Pancreas (tissue), 10 donors: ENCODE measurements at places on chromosomes 4 and X. TPM values are rescaled to one million over a fixed set of nuclear protein-coding genes. Genes with fewer than 3 reads are reported as not detected.

DNA sequence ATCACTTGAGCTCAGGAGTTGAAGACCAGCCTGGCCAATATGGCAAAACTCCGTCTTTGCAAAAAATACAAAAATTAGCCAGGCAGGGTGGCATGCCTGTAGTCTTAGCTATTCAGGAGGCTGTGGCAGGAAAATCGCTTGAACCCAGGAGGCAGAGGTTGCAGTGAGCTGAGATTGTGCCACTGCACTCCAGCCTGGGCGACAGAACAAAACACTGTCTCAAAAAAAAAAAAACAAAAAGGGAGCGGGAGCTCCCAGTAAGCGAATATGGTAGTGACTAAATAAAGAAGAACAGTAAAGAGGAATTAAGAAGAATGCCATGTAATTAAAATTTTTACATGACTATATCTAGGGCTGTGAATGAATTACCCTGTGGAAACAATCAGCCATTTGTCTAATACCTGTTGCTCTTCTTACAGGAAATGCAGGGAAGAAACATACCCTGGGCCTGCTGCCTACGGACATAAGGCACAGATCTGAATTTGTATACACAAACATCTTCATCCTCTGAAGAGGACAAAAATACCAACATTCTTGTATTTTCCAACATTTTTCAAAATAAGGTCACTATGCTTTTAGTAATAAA is 11.4 kb downstream of the WDFY3 start:
- no peak for DNase-seq

- no peak for DNase-seq
Measured at GRCh38 chr4:86496094-86497080, 97.7 kb upstream of the PTPN13 start.

DNA sequence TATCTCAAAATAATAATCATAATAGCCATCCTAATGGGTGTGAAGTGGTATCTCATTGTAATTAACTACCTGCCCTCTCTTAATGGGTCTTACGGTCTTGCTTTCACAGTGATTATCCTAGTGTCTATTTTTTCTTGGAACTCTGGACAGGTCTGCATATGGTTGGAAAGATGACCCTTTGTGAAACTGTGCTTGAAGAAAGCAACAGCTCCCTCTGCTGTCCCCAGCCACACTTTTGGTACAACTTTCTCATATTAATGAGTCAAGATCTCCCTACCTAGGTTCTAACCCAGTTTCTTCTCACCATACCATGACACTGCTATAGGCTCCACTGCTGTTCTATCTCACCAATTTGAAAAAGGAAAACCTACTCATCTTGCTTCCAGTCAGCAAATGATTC is 2.4 kb downstream of the TFDP3 start:
- no peak for DNase-seq

The ARMCX4 gene
- 3.2 TPM for total RNA-seq

The CLNK gene
- not detected for total RNA-seq

The SAGE1 gene
- not detected for total RNA-seq

The RAB39B gene
- 1.1 TPM for total RNA-seq

DNA sequence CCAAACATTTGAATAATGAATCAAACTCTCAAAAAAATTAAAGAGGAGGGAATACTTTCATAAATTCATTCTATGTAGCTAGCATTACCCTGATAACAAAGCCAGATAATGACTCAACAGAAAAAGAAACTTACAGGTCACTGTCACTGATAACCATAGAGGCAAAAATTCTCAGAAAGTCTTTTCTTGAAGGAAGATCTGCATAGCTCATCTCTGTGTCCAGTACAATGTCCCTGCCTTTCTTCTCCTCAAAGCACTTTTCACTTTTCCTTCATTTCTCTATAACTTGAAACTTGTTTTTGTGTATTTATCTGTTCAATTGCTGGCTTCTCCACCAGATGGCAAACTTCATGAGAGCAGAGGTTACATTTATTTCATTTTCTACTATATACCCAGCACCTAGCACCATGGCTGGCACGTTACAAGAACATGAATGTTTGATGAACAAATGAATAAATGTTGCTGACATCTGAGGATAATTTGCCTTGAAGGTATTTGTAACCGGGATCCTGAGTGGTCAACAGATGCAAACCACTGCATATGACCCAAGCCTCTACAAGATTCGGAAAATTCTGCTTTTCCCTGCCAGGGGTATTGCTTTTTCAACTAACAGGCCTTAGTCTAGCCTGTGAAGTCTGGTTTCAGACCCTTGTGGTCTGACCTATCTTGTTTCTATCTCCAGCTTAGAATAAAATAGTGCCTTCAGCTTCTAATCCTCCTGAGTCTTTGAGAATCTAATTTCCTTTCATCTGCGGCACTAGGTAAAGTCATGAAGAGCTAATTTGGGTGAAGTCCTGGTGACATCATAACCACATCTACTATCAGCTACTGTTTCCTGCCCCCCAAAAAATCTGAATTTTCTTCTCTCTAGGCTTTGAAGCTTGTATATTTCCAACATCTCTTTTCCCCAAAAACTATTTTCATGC is 52.5 kb upstream of the ANTXR2 start:
- DNase-seq = no peak

DNA sequence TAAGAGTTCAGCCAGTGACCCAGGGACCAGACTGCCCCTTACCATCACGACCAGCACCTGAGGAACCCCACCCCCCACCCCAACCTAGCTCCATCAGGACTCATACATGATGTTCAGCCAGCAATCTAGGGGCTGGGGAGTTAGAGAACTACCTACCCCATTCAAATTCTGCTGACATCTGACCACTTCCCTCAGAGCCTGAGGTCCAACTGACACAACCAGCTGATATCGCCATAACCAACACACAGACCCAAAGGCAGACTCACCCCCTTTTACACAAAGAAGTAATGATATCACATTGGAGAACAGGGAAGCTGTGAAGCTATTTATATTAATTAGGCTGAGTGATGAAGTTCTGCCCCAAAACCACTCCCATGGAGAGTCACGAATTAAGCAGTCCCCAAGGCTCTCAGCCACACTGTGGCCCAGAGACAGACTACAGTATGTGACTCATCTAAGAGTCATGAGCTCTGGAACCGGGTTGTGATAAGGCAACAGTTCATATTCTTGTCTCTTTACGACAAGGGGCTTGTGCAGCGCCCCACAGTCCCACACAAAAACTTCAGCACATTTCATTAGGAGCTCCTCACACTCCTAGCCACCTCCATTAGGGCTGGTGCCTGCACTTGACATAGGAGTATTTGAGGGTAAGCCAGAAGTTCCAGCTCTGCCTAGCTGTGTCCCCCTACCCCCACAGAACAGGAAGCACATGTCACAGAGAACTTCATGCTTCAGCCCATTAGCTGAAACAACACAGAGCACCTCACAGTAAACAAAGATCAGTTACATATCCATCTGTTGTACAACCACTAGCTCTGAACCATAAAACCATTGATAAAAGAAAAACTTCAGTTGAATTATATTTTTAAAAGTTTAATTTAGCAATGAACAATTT is 184.7 kb upstream of the ZCCHC13 start:
- no peak for DNase-seq
